H1 (cell line): ENCODE measurements at places on chromosomes 11 and 22. TPM values are rescaled to one million over a fixed set of nuclear protein-coding genes. Genes with fewer than 3 reads are reported as not detected.

TPBGL gene
- total RNA-seq, result 0.25 and 0.37 TPM in 2 replicates

OR8G5 gene
- total RNA-seq, result not detected in 2 replicates

NXPE2 gene
- total RNA-seq, result 0.29 TPM in 1 of 2 replicates, not detected in the other

GDPD4 gene
- not detected in 2 replicates for total RNA-seq

MS4A7 gene
- not detected in 2 replicates for total RNA-seq

MUC5AC gene
- not detected in 2 replicates for total RNA-seq

GRCh38 chr11:20634044-20634443 lies 34.6 kb downstream of the SLC6A5 start:
- H3K4me3 ChIP-seq, result no peak overlapping the region
- H3K4me1 ChIP-seq, result no peaks in the 10 kb centered on the region
- no peaks in the 10 kb centered on the region for H3K27me3 ChIP-seq
- H3K27ac ChIP-seq, result no peak overlapping the region
- no peak for DNase-seq

DNA sequence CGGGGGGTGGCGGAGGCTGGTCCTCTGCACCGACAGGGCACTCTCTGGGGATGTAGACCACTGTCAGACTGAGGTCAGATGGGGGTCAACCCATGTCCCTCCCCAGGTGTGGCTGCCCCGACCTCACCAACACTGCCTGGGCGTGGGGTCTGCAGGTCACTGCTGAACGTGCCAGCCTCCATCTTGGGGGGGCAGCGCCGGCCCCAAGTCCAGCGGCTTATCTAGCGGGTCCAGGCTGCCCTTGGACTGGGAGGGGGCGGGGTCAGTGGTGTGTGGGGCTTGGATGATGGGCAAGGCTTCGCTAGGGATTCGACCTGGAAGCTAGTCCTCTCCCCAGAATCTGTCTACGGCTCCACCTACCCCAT lies 178.2 kb downstream of the IGLL1 start:
- H3K27ac ChIP-seq, result no peak overlapping the region
- peaks cover 8% of the 10 kb centered on the region; the same call in 1 of the 2 replicates for H3K4me1 ChIP-seq
- H3K4me3 ChIP-seq, result peak overlapping the region; percentile 41
- no peaks in the 10 kb centered on the region for H3K36me3 ChIP-seq

DNA sequence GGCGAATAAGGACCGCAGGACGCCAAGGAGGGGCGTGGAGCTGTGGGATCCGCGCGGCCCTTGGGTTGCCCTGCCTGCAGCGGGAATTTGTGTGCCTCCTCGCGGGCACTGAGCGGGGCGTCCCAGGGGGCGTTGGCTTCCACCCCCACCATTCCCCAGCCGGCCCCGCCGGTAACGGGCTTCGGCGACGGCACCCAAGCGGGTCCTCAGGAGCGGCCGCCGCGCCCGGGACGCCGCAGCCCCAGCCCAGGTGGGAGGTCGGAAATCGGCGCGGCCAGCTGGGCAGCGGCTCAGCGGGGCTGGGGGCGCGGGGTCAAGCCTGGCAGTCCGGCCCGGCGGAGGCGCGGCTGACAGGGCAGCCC lies 320 bp downstream of the CLTCL1 start:
- peaks cover 24% of the 10 kb centered on the region for H3K4me1 ChIP-seq
- no peak for DNase-seq
- peaks cover 7% of the 10 kb centered on the region; the same call in 1 of the 2 replicates for H3K27me3 ChIP-seq
- peak overlapping the region; percentile 77 for H3K4me3 ChIP-seq
- H3K36me3 ChIP-seq, result no peaks in the 10 kb centered on the region

DNA sequence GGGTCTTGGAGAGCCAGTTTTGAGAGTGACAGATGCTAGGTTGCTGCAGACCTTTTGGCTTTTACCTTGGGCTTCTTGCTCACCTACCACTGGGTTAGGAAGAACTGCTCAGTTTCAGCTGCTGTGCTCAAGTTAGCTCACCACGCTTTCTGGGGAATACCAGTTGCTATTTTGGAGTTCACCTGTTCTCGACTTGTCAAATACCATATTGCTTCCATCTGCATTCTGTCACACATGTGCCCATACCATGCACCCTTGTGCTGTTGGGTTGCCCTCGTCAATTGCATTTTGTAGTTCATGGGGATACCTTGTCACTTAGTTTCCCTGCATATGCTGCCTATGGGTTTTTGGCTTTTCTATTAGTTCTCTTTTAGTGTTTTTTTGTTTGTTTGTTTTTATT lies 23.0 kb upstream of the BARX2 start:
- no peak for DNase-seq
- H3K27ac ChIP-seq, result no peak overlapping the region
- H3K4me1 ChIP-seq, result no peaks in the 10 kb centered on the region
- H3K36me3 ChIP-seq, result no peaks in the 10 kb centered on the region
- no peaks in the 10 kb centered on the region for H3K27me3 ChIP-seq

DNA sequence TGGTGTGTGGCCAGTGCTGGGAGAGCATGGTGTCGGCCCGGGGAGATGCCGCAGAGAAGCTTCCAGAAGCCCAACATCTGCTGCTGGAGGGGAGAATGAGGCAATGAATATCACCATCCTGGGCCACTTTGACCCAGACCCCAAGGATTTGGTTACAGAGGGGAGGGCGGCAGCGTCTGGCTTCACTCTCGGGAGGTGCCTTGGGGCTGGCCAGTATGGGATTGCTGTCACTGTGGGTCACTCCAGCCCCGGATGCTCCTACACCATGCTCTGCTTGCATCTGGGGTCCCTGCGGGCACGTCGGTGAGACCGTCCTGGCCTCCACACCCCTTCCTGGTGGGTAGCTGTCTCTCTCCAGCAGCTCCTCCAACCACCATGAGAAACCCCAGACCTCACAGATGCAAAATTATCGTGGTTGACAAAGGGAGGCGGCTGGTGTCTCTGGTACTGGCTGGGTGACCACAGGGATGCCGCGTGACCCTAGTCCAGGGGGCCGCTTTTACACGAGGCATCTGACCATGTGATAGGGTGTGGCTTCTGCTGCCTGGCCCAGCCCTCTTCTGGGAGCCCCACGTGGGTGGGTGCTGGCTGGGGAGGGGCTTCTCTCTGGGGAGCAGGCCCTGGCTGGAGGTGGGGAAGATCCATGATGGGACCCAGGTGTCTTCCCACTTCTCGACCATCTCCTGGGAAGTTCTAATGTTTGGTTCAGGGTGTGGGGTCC lies 5.7 kb downstream of the KCNQ1 start:
- peaks cover 74% of the 10 kb centered on the region for H3K27me3 ChIP-seq
- no peaks in the 10 kb centered on the region for H3K4me1 ChIP-seq
- H3K4me3 ChIP-seq, result no peak overlapping the region
- H3K27ac ChIP-seq, result no peak overlapping the region
- no peak for DNase-seq

DNA sequence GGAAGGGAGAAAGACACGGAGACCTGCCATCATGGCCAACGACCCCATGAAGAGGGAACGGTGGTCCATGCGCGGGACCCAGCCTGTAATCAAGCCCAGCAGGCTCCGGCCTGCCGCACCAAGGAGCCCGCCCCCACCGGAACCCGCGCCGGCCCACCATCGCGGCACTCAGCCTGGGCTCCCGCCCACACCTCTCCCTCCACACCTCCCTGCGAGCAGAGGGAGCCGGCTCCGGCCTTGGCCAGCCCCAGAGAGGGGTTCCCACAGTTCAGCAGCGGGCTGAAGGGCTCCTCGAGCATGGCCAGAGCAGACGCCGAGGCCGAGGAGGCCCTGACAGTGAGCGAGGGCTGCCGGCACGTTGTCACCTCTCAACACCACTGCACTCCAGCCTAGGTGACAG lies 1302.8 kb upstream of the CNTN5 start:
- H3K4me1 ChIP-seq, result no peaks in the 10 kb centered on the region; the same call in none of the 2 replicates
- no peak overlapping the region for H3K4me3 ChIP-seq
- DNase-seq, result no peak
- H3K36me3 ChIP-seq, result no peaks in the 10 kb centered on the region
- H3K27ac ChIP-seq, result no peak overlapping the region

- H3K27ac ChIP-seq, result no peak overlapping the region
- no peak overlapping the region for H3K4me3 ChIP-seq
Measured at GRCh38 chr11:103798026-103798425, 238.4 kb upstream of the DDI1 start.

DNA sequence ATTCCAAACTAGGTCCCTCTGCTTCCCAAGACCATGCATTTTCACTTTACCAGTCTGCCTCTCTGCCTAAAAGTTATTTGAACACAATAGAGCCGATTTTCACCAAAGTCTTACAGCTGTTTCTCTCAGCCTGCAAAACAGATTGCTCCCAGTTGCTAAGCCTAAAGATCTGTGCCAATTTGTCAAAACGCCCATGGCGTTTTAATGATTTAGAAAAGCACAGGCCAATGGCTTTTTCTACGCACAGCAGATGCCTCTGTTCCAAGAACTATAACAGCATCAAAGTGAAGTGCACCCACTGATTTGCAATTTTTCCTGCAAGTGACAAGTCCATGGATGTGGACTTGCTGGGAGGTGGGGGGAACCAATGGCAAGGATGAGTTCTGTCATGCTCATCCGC lies 173.9 kb upstream of the SYN3 start:
- H3K36me3 ChIP-seq, result no peaks in the 10 kb centered on the region
- no peak overlapping the region for H3K27ac ChIP-seq
- H3K27me3 ChIP-seq, result no peaks in the 10 kb centered on the region
- no peak for DNase-seq

DNA sequence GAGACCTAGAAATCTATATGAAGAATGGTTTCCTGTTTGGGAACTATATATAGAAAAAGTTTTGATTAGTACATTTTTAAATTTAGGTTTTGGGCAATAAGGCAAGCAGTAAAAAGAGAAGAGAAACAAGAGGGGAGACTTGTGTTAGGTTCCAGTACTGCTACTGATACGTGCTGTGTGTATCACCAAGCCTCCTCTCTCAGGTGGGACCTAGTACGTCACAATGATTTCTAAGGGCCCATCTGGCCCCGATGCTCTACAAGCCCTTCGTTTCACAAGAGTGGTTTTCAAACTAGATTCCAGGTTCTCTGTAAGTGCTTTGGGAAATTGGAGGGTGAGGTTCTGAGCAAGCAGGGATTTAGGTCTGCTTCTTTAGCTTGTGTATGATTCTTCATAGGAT lies 39.2 kb downstream of the USP35 start:
- no peak overlapping the region for H3K4me3 ChIP-seq
- no peaks in the 10 kb centered on the region for H3K27me3 ChIP-seq
- no peak for DNase-seq
- H3K4me1 ChIP-seq, result no peaks in the 10 kb centered on the region
- no peak overlapping the region for H3K27ac ChIP-seq

DNA sequence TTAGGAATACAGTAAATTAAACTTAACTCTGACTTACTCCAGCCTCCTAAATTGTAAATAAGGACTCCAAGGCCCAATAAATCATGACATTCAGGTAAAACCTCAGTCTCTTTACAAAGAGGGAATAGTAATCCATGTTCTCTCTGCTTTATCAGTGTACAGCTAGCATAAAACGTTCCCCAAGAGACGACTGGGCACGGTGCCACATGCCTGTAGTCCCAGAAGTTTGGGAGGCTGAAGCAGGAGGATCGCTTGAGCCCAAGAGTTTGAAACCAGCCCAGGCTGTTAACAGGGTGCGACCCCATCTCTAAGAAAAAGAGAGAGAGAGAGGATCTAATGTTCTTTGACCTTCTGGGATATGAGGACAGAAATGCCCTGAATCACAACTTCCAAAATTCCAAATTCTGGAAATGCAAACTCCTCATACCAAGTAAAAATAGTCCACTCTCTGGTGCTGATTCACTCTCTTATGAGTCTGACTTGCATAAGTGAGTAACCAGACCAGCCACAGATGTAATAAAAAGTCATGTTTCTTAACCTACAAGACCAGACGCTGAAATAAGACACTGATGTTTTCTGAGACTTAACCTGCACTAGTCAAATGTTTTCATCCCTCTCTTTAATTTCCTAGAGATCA lies 25.5 kb downstream of the NNMT start:
- peaks cover 2% of the 10 kb centered on the region; the same call in 1 of the 2 replicates for H3K4me1 ChIP-seq
- H3K36me3 ChIP-seq, result no peaks in the 10 kb centered on the region
- no peak overlapping the region for H3K4me3 ChIP-seq
- H3K27ac ChIP-seq, result no peak overlapping the region

DNA sequence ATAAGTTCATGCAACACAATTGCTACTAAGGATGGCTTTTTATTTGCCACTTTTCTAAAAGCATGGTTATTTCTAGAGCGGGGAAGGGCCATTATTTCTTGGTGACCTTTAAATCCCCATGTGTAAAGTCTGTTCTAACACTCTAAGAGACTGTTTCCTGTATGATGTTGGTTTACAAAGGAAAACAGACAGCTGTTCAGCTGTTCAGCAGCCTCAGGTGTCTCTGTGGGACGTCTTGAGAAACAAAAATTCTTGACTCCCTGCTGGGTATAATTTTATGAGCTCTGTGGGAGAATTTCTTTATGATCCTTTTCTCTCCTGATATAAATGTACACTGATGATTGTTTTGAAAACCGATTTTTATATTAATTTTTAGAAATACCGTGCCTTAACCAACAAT lies 13.9 kb downstream of the MUC15 start:
- no peaks in the 10 kb centered on the region for H3K4me1 ChIP-seq
- no peak overlapping the region for H3K27ac ChIP-seq
- no peak overlapping the region for H3K4me3 ChIP-seq
- DNase-seq, result no peak
- H3K36me3 ChIP-seq, result no peaks in the 10 kb centered on the region
- H3K27me3 ChIP-seq, result no peaks in the 10 kb centered on the region

DNA sequence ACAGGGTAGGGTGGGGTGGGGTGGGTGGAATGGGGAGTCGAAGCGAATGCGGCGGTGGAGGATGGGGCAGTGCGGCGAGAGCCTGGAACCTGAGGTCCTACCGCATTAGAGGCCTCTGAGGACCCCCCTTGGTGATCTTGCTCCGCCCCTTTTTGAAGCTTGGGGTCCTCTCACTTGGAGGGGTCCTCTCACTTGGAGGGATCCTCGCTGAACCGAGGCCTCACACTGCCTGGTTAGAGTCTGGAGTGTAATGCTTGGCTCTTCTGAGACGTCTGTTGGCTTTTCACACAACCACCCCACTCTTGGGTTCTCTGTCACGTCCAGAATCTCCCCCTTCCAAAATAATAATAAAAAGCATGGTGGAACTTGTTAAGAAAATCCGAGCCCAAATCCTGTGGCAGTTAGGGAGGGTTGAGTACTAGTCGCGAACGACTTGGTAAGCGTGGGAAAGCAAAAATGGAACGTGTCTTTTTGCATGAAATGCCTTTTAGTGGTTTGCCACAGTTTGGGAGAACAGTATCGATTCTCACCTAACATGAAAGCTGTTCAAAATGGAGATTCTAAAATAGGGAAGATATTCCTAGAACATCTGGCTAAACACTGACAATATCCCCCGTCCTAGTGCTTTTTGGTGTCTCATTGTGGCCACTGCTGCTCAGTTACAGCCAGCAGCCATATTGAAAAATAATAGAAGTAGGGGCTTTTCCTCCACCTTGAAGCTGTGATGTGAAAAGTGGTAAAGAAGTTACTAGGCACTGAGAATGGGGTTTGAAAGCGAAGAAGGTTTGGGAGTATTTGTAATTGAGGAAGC lies 822 bp downstream of the RBX1 start:
- H3K36me3 ChIP-seq, result peaks cover 29% of the 10 kb centered on the region
- DNase-seq, result no peak

- H3K27me3 ChIP-seq, result no peaks in the 10 kb centered on the region
- no peaks in the 10 kb centered on the region for H3K36me3 ChIP-seq
- H3K4me3 ChIP-seq, result no peak overlapping the region
- H3K27ac ChIP-seq, result no peak overlapping the region
Measured at GRCh38 chr11:125285844-125286243, 121.3 kb downstream of the PKNOX2 start.
